ENCODE measurements at places on chromosomes 12 and 14.

- DNase-seq, result no peak
These were observed 71.4 kb downstream of the RIC8B start for GRCh38 chr12:106845902-106846301.

DNA sequence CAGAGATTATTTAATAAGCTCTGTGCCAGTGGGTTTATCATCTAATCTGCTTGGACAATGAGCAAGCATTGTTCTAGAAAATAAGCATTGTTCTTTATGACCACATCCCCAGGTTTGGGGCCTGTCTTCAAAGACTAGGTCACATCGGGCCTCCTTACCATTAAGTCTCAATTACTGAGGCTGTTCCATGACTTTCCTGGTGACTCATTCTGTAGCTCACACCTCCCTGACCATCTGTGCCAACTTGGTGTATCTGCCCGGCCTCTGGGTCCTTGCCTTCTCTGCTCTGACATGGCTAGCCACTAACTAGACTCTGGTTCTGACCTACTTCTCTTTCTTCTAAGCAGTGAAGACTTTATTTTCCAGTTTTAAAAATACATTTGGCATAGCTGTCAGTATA lies 44.4 kb upstream of the PLEKHA5 start:
- no peak for DNase-seq

GRCh38 chr14:93962701-93963601 lies 13.4 kb downstream of the ASB2 start:
- DNase-seq, result no peak

DNA sequence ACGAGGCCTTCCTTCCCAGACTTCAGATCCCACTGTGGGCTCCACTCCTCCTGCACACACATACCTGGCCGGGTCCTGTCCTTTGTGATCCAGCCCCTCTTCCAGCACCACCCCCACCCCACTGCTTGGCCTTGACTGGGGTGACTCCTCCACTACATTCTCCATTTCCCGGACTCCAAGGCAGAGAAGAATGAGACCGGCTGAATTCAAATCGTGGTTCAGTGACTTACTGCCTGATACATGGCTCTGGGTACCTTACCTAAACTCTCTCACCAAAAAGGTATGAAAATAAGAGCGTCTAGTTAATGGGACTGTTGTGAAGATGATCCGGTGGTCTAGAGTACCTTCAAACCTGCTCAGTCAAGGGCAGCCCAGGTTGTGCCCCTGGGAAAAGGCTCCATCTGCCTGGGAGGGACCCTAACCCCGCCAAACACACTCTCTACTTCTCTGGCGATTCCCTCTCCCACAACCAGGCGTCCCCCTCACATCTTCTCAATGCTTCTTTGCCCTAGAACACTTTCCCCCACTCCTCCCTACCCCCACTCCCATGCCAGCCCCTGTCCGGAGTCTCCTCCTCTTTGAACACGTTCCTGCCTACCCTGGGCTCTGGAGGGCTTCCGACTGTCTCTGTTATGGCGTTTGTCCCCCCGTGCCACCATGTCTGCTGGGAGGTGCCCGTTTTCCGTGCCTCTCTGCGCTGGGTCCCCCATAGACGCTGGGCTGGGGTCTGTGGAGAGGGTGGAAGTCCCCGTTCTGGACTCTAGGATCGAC lies 1.5 kb upstream of the ZBTB42 start:
- no peak for DNase-seq

DNA sequence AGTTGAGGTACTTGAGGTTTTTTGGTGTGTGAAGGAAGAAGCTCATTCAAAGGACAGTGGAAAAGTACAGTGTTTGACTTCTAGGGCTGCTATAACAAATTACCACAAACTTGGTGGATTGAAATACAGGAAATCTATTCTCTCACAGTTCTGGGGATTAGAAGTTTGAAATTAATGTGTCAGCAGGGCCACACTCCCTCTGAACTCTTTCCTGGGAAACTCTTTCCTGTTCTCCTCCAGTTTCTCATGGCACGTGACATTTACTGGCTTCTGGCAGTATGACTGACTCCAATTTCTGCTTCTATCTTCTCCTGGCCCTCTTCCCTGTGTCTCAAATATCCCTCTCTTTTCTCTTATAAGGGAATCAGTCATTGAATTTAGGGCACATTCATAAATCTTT lies 160.2 kb downstream of the CCDC91 start:
- DNase-seq, result no peak

GRCh38 chr14:67241411-67242167 lies at the start of gene PALS1:
Gene PALS1, plus strand, starts transcription at chr14:67241435. Its CDS starts 37,736 bp downstream, at chr14:67279171.
- peak; percentile 83 for DNase-seq

GRCh38 chr12:124096109-124096508 lies 123.1 kb downstream of the ZNF664 start:
- DNase-seq, result no peak

DNA sequence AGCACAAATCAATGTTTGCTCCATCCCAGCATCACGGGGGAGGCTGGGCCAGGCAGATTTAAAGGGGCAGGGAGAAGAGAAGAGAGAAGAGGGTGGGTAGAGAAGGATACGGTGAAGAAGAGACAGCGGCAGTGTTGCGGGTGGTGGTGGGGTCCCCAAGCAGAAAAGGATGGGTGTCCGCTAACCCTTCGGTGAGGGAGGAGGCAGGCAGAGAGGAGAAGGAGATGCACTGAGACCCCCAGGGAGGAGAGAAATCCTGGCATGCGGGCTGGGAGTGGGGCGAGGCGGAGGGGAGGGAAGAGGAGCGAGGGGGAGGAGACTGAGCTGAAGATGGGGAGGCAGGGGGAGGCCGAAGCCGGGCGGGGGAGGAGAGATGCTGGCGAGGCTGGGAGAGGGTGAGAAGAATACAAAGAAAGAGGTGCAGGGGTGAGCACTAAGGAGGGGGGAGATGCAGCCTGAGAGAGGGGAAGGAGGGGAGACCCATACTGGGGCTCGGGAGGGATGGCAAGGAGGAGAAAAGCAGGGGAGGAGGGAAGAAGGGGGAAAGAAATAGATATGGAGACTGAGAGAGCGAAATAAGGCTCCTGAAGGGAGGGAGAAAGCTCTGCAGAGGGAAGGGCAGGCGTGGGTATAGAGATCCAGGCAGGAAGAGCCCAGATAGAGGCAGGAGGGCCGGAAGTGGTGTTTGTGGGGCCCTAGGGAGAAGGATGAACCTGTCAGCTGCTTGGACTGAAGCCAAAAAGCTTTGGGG lies at the start of gene JPH4:
Gene JPH4, minus strand, starts transcription at position 231 of the 751 bp plus-strand sequence. CDS start 1,337 bp downstream, outside the sequence.
- no peak for DNase-seq

- peak; percentile 28 for DNase-seq
These were observed 28.6 kb downstream of the BAZ2A start for GRCh38 chr12:56601503-56601902.

DNA sequence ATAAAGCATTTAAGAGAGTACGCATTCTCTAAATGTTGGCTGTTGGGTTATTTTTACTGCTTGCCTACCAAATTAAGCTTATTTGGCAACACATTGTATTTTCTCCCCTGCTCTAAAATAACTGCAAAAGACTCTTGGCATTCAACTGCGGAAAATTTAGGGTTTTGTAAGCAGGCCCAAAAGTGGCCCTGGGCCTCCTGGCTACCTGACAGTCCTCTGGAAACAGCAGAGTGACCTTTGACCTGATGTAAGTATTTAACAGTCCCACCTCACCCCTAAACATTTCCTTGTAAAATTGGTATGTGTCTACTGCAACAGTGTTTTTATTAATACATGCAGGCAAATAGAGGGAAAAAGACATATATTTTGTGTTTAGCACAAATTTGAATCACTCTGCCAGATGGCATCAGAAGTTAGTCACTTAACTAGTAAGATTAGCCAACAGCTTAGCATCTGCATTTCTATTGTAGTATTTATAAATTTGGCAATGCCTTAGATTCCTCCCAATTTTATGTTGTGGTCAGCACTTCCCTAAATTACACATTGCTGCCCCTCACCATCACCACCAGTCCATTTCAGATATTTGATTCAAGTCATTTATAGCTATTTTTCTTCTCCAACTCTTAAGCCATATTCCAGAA lies 11.2 kb downstream of the LLPH start:
- DNase-seq, result no peak

DNA sequence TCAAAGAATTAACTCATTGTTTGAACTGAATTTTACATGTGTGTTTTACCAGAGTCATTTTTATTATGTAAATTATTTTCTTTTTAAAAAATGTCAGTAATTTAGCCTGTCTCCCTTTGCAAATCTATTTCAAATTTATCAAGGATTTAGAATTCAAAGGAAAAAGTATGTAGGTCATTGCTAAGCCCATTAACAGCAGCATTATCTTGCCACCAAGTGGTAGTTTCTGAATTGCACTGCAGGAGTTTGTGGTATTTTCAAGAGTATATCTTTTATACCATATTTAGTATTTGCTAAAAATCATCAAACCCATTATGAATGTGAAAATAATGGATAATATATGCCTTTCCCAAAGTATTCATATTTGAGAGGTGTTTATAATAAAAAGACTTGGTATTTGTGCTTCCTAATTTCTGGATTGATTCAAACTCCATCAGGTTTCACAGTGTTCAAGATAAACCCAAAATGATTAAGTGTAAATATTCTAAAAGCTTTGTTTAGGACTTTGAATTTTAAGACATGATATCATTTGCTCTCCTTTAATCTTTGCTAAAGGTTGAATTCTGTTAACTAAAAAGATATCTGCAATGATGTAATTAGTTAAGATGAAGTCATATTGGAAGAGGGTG lies 711.4 kb downstream of the FSCB start:
- DNase-seq, result no peak

DNA sequence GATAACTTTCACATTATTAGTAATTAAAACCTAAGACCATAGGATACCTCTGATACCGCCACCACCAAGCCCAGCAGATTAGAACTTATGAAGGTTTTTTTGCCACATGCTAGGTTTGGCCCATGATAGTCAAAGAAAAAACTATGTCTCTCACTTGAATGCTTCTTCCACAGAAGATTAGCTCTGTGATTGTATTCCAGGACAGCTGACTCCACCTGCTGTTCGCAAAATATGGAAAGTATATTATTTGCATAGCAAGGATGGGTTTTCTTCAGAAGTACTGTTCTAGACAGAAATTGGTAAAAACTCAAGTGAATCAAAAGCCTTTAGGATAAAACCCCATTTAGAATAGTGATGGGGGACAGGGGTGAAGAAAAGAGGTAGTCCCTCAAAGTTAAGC lies 42.2 kb downstream of the PPFIBP1 start:
- DNase-seq, result no peak

- no peak for DNase-seq
These were observed 208.5 kb downstream of the FOXG1 start for GRCh38 chr14:28975084-28975483.
